Activated CD4-positive, alpha-beta T cell treated with anti-CD3 and anti-CD28 coated beads, Interleukin-2, Interleukin-4, amounts not matched to agents 100 ng/mL and 50 ng/mL, durations not matched to agents 16 hours and 8 hours (primary cell): ENCODE measurements at places on chromosomes 7 and 10.

- DNase-seq = no peak
These were observed 383.7 kb downstream of the TYW1 start for GRCh38 chr7:67380326-67380725.

GRCh38 chr7:114879554-114879953 is 42.3 kb upstream of the MDFIC start:
- DNase-seq = no peak

DNA sequence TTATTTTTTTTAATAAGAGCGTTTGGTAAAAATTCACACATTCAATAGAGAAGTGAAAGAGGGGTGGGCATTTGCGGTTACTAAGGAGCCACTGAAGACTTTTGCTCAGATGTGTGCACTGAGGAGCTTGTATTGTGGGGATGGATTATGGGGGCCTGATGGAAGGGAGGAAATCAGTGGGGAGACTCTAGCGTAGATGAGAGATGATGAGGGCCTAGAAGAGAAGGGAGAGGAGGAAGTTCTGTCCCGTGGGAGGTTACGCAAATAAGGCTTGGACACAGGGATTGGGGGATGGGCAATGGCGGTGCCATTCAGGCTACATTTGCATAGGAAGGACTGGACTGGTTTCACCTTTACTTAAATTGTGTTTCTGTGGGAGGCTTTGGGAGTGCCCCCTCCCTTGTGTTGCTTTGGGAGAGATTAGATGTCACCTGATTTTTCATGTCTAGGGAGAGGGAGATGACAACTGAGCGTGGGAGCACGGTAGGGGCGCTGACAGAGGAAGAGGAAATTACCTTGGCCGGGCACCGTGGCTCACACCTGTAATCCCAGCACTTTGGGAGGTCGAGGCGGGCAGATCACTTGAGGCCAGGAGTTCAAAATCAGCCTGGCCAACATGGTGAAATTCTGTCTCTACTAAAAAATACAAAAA is 2.2 kb upstream of the HIP1 start:
- DNase-seq = no peak

DNA sequence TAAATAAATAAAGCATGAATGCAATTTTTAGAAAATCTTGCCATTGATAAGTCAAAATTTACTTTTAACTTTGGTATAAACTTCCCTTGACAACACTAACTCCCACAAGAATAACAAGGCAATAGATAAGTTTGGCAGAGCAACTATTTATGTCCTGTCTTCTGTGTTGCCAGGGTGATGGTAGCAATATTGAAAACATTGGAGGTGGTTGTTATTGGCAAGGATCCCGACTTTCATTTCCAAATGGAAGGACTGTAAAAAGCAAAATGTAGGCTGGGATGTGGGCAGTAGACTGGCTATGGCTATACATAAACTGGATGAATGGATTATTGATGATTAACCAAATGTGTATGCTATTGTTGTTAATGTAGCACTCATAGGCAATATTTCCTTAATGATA is 134.9 kb upstream of the CACNA2D1 start:
- DNase-seq = no peak

- DNase-seq = no peak
These were observed 12.3 kb downstream of the SFXN3 start for GRCh38 chr10:101043363-101043707.

- no peak for DNase-seq
These were observed 192.7 kb downstream of the FGFR2 start for GRCh38 chr10:121405549-121405948.

- peak; percentile 34 for DNase-seq
These were observed 13.6 kb downstream of the TTYH3 start for GRCh38 chr7:2645274-2645868.

- DNase-seq = no peak
These were observed 210.5 kb upstream of the KLF6 start for GRCh38 chr10:3995302-3996210.

- DNase-seq = no peak
These were observed 197.6 kb upstream of the FZD1 start for GRCh38 chr7:91066627-91067026.

GRCh38 chr7:135858379-135858778 is 109.8 kb upstream of the FAM180A start:
- no peak for DNase-seq

DNA sequence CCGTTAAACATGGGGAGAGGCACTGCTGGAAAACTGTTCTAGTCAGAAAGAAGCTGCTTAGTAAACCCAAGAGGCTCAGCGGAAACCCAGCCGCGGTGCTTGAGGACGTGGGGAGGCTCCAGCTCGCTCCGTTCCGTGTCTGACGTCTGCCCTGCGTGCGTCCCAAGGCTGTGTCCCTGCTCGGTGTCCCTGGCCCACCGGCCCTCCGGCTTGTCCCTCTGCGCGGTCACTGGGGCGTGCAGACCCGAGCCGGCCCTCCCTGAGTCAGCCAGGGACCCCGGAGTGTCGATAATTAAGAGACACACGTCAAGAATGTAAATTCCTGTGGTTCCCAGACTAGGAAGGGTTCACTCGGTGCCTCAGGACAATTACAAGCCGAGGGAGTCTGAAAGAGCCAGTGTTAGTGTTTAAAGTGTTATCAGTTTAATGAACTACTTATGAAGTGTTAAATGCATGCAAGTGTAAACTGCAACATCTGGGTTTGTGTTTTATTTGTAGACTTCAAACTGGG is 98.9 kb downstream of the WDR11 start:
- no peak for DNase-seq

- DNase-seq = peak; percentile 59
These were observed 311.2 kb downstream of the RNLS start for GRCh38 chr10:88271761-88272543.

DNA sequence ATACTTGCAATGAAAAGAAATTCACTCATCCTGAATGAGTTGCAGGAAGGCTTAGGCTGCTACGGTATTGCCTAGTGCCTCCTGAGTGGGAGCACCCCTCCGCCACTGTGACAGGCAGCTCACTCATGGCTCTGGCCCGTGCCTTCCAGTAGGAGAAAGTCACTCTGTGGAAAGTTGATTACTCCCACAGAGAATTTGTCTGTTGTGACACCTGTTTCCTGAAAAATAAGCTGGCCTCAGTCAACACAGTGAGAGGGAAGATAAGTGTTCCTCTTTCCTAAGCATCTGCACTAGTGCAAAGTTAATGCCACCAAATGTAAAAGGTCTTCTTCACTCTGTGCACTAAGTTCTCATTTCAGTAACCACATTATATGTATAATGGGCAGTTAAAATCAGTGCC is 158.8 kb upstream of the INHBA start:
- DNase-seq = no peak

- no peak for DNase-seq
These were observed 50.9 kb upstream of the LEP start for GRCh38 chr7:128190051-128190647.

DNA sequence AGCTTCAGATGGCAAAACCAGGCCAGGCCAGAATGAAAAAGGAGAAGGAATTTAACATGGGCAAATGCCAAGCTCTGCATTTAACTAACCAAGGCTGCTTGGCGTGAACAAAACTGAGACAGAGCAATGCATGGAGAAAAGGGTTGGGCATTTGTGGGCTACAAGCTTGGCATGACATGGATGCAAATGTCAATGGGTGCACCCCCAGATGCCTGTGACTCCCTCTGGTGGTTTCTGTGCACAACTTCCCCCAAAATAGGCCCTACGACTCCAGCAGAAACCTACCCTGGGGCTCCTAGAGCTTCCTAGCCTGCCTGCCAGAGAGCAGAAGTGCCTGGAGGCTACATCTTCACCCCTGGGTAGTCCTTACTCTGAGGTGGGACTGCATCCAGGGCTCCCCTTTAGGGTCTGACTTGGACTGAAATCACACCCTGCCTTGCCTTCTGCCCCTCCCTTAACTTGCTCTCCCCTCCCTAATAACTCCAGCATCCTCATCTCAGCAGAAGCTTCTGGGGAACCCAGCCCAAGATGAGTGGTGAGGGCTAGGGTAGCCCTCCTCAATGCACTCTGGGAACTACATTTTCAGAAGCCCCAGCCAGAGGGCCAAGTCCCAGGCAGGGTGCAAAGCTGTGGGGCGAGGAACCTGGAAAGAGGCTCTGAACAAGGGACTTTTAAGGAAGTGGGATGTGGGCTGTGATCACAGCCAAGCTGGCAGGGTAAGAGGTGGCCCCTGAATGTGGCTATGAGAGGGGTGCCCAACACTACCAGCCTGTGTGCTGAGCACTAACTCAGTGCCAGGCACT is 11.3 kb downstream of the GPRIN2 start:
- peak; percentile 34 for DNase-seq
